ENCODE measurements at places on chromosomes 6 and 20.

GRCh38 chr6:322940-323729 lies 30.8 kb downstream of the DUSP22 start:
- ATAC-seq = no peak

GRCh38 chr6:38065734-38066305 lies 246.3 kb downstream of the ZFAND3 start:
- no peak for ATAC-seq

DNA sequence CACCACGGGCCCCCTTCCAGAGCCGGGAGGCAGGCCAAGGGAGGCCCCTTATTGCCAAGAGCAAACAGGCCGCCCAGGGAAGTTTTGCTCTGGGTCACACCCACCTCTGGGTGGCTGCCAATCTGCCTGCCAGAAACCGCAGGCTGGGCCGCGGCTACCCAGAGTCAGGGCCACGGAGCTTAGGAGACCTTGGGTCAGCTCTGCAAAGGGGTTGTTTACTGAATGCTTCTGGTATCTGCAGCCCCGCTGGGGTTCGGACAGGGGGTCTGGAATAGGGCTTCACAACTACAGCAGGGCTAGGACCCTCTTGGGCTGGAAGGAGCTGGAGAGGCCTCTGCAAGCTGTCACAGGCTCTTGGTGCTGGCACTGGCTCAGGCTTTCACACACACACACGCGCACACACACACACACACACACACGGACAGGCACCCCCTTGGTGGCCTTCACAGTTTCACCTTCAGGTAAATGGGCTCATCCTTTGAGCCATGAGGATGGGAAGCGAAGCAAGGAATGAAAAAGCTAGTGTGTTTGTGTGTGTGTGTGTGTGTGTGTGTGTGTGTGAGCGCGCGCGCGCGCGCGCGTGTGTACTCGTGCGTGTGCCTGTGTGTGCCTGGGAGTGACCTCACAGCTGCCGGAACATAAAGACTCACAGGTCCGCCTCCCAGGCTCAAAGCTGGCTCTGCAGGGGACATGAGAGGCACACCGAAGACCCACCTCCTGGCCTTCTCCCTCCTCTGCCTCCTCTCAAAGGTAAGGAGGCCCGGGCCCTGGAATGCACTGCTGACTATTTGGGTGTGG lies at the start of gene CCN5:
Gene CCN5 (plus strand): TSS at position 669 of the 798 bp plus-strand sequence. CDS start 22 bp downstream, at position 691.
- peak; percentile 84 for ATAC-seq

- no peak for ATAC-seq
Measured at GRCh38 chr6:38131527-38131965, 312.0 kb downstream of the ZFAND3 start.

GRCh38 chr6:93317592-93317991 lies 101.8 kb downstream of the EPHA7 start:
- ATAC-seq = no peak

DNA sequence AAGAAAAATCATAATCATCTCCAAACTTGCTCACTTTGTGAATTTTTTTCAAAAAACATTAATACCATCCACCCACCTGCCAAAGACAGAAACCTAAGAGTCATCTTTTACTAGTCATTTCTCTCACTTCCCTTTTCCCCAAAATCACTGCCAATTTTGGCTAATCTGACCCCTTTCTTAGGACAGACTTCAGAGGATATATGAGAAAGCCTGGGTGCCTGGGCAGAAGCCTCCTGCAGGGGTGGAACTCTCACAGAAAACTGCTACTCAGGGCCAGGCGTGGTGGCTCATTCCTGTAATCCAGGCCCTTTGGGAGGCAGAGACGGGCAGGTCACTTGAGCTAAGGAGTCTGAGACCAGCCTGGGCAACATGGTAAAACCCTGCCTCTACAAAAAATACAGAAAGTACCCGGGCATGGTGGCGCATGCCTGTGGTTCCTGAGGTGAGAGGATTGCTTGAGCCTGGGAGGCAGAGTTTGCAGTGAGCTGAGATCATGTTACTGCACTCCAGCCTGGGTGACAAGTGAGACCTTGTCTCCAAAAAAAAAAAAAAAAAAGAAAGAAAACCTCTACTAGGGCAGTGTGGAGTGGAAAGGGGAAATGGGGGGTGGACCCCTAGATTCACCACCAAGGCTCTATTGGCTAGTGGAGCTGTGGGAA lies 3.8 kb downstream of the DEK start:
- no peak for ATAC-seq
